Activated CD4-positive, alpha-beta T cell treated with anti-CD3 and anti-CD28 coated beads, Interleukin-2, amount 50 U/mL, for 48 hours (primary cell): ENCODE measurements at places on chromosomes 1 and 21.
A peak's percentile ranks its signal among the peaks of the same experiment; 100 is the strongest.

- DNase-seq, result no peak
Measured at GRCh38 chr1:180988253-180988752, 34.4 kb downstream of the STX6 start.

GRCh38 chr1:54490361-54491248, 57.4 kb upstream of the ACOT11 start:
- DNase-seq, result no peak

GRCh38 chr1:160046494-160047110, 14.8 kb upstream of the PIGM start:
- peak; percentile 52 for DNase-seq

DNA sequence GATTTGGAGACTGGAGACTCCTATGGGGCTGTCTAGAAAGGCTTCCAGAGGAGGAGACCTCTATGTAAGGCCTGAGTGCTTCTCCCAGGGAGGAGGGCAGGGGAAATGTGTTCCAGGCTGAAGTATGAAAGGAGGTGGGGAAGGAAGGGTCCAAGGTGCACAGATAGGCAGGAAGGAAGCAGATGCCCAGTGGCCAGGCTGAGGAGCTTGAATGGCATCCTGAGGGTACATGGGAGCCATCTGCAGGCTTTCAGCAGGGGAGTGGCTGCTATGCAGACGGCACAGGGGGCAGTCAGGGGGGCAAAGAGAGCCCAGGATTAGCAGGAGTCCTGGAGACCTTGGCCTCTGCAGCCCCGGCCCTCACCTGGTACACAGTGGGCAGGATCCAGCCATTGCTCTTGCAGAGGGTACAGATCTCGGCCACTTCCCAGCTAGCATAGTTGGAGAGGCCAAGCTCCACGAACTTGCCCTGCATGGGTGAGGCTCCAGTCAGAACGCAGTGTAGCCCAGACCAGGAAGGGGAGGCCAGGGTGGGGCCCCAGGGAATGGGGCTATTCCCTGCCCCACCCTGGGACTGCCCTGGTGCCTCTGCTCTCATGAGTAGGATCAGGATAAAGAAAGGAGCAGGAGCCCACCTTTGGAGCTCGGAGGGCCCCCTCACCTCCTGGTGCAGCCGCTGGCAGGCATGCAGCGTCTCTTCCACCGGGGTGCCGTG, 4.0 kb downstream of the AKR7A2 start:
- DNase-seq, result no peak

DNA sequence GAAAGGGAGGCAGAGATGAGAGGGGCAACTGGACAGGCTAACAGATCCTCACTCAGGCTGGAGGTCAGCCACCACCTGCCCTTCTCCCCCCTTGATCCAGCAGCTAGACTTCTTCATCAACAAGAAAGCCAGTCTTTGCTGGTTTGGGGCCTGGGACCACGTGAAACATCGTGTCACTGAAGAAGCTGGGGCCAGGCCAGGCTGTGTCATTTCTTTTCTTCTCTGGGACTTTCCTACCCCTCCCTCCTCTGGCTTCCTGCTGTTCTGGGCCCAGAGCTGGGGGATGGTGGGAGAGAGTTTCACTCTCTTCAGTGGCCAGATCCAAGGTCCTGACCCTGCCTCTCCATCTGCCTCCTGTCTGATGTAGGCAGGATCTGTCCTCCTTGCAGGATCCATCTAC, 18.1 kb upstream of the SLC26A9 start:
- peak; percentile 26 for DNase-seq

- no peak for DNase-seq
Measured at GRCh38 chr1:90854397-90854924, 137.4 kb upstream of the BARHL2 start.

DNA sequence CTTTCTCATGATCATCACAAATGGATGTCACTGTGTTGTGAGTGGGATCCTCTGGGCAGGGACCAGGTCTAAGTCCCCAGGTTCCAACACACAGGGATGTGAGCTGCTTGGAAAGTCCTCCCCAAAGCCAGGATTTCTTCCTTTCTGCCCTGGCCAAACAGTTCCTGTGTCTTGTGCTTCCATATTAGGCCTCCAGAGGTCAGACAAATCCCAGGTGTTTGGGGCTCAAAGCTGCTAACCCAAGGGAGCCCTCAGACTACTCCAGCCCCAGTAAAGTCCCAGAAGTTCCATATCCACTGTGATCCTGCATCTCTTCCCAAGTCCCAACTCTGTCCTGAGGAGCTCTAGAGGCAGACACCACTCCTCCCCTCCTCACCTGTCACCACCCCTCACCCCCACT, 27.7 kb upstream of the MAGOH start:
- DNase-seq, result no peak

GRCh38 chr1:75083848-75084514, 50.2 kb upstream of the LHX8 start:
- no peak for DNase-seq

- DNase-seq, result no peak
Measured at GRCh38 chr1:222250376-222250775, 297.5 kb downstream of the HHIPL2 start.

GRCh38 chr1:14500041-14500440, 98.4 kb upstream of the KAZN start:
- DNase-seq, result no peak

GRCh38 chr1:183310753-183311479, 107.3 kb downstream of the NMNAT2 start:
- DNase-seq, result peak; percentile 64

GRCh38 chr1:53281133-53281532, 42.8 kb upstream of the MAGOH start:
- no peak for DNase-seq

- DNase-seq, result no peak
Measured at GRCh38 chr1:170027760-170028159, 46.7 kb downstream of the KIFAP3 start.

DNA sequence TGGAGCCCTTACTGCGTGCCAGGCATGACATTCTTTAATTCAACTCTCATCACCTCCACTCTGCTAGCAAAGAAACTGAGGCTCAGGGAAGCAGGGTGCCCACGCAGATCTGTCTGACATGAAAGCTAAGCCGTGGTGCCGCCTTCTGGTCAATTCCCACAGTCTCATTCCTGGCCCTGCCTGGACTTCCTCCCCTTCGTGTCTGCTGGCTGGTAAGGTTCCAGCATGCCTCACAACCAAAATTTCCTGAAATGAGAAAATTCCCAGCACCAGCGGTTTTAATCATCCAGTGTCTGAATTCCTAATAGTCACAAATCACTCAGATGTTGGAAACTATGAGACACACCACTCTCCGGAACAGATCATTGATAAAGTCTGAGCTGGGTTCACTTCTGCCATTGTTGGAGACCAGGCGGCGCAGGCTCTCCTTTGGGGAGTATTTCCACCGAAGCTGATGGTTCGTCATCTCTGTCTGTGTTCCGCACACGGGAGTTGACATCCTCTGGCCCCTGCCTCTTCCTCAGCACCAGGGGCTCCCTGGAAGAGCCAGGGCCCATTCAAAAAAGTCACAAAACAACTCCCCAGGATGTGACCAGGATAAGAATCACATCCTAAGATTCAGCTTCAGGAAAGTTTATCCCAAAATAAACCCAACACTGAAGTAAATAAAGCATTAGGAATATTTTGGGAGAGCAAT, 167.7 kb downstream of the PLPP3 start:
- no peak for DNase-seq

DNA sequence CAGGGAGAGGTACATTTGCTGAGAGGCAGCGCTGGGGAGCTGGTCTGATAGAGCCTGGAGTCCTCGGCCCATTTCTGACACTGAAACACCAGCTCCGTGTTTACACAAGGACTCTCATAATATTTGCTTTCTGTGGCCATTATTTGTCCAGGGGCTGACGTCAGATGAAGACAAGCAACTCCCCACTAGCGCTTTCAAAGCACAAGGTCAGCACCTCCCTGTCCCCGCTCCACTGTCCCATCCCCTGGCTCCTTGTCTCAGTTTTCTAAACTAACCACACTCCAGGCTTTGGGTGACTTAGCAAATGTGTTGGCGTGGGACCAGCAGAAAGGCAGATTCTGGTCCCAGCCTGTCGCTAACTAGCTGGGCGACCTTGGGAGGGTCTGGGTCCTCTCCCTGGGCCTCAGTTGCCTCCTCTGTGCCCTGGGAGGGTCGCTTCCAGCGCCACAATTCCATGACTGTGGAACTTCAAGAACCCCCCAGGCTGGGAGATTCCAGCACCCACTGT, 37.4 kb upstream of the ZBTB40 start:
- DNase-seq, result no peak

DNA sequence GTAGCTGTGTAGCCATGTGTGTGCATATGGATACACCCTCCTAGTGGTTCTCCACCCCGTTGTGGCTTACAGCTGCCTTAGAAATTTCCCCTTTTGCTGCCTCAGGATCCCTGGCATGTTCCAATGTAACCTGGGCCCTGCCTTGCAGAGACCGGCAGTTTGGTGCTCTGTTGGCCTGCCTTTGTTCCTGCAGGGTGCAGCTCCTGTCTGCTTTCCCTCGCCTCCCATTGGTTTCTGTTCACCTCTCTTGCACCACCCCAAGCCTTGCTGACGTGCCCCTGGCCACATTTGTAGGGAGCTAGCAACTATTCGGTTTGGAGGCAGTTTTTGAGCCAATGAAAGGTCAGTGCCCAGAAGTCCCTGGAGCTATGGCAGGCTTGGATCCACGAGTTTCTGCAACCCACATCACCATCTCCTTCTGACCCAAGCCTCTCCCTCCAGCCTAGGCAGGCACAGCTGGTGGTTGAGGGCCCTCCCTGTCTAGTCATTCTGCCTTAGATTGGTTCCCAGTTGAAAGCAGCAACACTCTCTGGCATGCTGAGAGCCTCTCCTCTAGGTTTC, 54.9 kb downstream of the MAB21L3 start:
- no peak for DNase-seq

DNA sequence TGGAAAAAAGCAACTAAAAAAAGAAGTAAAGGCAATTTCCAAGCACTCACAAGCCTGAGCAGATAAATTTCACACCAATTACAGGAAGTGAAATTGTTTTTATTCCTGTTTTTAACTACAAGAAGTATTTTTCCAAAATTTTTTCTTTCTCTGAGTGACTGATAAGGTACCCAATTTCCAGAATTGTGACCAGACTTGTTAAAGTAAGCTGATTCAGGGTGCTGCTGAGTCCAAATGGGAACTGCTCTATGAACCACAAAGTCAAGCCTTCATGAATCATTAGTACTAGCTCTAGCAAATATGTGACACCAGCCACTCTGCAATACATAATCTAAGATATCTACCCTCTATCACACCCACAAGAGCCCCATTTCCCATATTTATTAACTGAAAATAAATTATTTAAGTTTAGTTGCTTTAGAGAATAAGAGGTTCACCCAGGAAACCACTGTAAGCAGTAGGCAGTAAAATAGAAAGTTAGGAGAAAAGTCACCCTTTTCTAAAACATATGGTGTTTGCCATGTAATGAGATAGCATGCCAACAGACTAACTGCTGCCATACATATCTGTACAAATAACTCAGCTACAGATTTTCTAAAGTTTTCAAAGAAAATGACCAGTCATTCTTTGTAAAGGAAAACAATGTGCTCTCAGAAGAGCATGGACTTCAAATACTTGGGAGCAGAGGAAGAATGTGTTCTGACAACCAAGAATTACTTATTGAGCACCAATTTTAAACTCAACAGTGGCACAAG, 43.1 kb upstream of the TNFSF18 start:
- no peak for DNase-seq

- DNase-seq, result no peak
Measured at GRCh38 chr1:170460414-170461155, 71.4 kb upstream of the GORAB start.

- no peak for DNase-seq
Measured at GRCh38 chr1:82919837-82920236, 1079.1 kb downstream of the TTLL7 start.

DNA sequence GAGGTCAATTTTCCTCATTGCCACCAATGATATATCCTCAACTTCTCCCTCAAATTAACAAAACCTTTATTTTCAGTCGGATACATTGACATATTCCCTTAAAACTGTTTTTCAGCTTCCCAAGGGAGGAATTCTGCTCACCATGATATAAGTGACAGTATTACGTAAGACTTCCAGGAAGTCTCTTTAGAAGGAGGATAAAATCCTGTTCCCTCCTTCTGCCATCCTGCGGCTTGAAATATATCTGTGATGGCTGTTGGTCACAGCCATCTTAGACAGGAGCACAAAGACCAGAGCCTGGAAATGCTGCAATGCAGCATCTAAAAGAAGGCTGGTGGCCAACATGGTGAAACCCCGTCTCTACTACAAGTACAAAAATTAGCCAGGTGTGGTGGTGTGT, 270.4 kb downstream of the GPATCH2 start:
- no peak for DNase-seq

GRCh38 chr21:26967062-26967913, at the start of gene ADAMTS5:
TSS of gene ADAMTS5 (minus strand) at chr21:26967088. CDS start at chr21:26966391, 697 bp downstream.
- no peak for DNase-seq

DNA sequence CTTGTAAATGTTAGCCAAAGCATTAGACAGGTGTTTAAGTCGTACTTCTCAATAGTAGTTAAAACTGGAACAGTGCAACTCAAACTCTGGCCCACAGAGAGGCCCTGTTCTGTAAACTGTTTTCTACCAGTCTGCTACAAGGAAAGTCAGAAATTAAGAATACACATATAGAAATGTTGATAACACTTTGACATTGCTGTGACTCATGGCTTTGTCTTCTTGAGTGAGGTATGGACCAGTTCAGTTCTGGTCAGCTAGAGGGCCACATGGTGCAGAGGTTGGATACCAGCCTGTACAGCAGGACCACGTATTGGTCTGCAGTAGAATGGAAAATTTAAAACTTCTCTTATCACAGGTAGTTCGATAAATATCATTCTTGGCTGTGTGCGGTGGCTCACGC, 22.3 kb downstream of the ZBTB8B start:
- DNase-seq, result no peak

DNA sequence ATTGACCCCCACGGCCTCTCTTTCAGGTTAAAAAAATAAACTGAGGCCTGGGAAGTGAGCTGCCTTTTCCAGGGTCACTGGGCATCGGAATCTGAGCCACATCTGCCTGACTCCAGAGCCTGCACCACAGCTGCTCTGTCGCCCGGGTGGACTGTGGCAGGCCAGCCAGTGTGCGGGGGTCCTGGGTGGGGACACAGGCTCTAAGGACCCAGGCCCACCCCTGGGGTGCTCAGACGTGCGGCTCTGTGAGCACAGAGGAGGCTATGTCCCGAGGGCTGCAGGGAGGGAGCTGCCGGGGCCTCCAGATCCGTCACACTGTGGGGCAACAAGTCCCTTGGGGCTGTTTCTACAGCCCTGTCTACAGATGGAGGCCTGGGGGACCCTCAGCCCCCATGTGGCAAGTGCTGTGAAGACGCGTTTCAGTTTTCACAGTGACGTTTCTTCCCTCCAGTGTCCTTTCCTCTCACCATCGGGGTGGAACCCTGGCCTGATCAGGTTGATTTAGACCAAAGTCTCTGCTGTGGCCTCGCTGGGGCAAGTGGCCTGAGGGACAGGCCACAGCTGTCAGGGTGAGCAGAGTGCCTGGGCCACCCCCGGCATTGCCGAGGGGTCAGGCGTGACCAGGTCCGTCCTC, 39.2 kb upstream of the ACTRT2 start:
- no peak for DNase-seq

GRCh38 chr1:229117664-229118300, 153.1 kb upstream of the RAB4A start:
- no peak for DNase-seq

- no peak for DNase-seq
Measured at GRCh38 chr21:33355996-33356395, 31.2 kb downstream of the IFNAR1 start.

GRCh38 chr1:49106445-49106844, 329.8 kb upstream of the BEND5 start:
- DNase-seq, result no peak

- peak; percentile 5 for DNase-seq
Measured at GRCh38 chr1:159122005-159122621, 45.5 kb upstream of the AIM2 start.

GRCh38 chr1:73593804-73594203, 604.2 kb downstream of the LRRIQ3 start:
- no peak for DNase-seq

- DNase-seq, result no peak
Measured at GRCh38 chr1:69697340-69697739, 129.6 kb downstream of the LRRC7 start.
